ENCODE measurements at places on chromosomes 3 and 15.
A peak's percentile ranks its signal among the peaks of the same experiment; 100 is the strongest.

GRCh38 chr3:66229931-66230330, 9.1 kb downstream of the SLC25A26 start:
- no peak for DNase-seq

GRCh38 chr3:138197058-138197457, 10.0 kb downstream of the ARMC8 start:
- DNase-seq, result no peak

- no peak for DNase-seq
Measured at GRCh38 chr3:38588995-38589937, 60.2 kb downstream of the SCN5A start.

GRCh38 chr3:7518026-7518425, 657.1 kb downstream of the GRM7 start:
- no peak for DNase-seq

DNA sequence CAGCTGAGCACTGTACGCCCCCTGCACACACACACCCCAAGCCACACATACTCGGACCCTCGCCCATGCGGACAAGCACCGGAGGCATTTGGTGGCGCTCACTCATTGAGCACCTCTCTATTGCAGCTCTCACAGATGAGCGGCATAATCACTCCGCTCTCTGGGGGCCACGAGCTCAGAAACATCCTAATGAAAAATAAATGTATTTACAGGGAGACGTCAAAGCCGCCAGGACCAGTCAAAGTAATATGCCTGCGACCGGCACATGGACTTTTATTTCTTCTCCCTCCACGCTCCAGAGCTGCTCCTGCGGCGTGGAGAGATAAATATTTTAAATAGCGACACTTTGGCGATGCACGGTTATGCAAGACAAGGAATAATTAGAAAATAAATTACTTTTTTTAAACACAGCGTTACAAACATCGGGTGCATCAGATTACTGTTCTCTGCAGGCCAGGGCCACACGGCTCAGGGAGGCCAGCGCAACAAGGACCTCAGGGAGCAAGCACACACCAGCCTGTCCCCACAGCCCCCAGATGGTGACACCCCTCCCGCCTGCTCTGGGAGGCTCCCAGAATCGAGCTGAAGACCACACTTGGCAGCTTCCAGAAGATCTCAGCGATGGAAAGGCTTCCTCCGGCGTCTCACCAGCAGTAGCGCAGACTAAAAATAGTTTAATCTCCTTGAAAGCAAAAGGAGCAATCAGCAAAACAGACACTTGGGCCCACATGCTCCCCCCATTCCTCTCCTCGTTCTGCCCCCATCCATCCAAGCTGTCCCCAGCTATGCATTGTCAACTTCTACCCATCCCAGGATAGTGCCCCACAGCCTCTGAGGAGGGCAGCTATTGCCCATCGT, 48.0 kb downstream of the CACNA2D2 start:
- DNase-seq, result no peak

DNA sequence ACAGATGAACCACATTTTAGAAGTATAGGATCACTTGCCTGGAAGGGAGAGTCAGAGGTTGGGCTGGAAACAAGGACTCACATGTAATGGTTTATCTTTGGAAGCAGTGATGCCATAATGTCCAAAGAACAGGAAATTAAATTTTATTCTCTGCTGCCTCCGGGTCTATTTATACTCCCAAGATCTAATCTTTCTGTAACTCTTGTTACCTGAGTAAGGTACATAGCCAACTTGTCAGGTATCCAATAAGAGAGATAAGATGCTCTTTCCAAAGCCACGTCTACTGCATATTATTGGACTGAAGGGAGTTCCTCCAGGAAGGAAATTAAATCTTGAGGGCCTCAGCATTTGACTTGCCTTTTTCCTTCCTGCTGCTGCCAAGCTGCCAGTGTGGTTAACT, 71.0 kb downstream of the CRYGS start:
- DNase-seq, result no peak

GRCh38 chr3:159674583-159674982, 314.1 kb upstream of the IL12A start:
- no peak for DNase-seq

DNA sequence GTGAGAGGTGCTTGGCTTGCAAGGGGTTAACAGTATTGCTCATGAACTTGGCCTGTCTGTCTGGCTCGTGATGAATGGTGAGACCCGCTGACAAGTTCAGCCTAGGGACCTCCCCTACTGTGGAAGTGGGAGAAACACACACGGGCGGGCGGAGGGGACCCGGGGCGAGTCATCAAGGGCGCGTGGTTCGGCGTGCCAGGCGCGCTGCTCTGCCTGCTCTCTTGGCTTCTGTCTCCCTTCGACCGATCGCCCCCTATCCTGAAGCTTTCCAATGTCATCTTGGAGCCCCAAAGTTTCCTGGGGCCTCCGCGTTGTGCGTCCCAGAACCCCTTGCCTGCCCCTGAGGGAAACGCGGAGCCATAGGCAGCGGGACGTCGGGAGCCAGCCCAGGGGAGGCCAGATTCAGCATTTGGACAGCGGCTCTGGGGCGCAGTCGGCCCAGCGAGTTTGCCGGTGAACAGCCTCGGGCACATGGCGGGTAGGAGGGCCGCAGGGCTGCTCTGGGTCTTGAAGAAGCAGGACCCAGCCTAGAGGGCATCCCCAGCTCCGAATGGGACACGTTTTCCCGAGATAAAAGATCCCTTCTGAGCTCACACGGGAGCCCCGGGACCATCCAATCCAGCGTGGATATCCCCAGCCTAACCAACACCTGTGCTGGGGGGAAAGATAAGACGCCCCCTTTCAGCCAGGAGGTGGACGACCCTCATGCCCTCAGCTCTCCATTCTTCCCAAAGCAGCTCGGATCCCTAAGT, 27.0 kb upstream of the POLG start:
- DNase-seq, result peak; percentile 40

DNA sequence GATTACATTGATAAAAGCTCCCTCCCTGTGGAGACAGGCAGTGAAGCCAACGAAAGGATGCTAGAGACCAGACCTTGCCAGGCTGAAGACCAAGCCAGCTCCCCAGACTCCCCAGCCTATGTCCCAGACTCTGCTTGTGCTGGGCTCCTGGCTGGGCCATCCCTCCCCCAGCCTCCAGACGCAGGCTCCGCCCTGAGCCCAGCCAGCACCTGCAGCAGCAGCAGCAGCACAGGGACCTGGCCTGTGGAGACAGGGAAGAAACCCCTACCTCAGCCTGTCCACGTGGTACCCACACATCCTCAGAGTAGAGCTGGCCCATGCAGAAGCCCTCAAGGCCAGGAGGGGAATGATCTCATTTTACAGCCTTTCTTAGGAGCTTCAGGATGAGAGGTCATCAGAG, 13.3 kb downstream of the ANKRD63 start:
- no peak for DNase-seq

DNA sequence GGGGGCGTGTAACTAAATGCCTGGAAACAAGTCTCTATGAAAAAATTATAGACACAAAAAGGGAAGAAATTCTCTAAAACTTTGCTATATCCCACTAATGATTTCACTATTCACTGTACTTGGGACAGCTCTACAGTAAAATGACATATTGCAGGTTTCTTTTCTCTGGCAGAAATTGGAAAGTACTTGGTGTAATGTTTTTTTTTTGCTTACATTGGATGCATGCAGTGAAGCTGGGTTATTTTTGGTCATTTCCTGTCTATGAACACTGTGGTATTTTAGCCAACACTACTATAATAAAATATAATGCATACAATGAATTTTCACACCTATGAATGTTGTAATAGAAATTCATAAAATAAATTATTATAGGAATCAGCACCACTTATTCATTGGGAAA, 109.7 kb downstream of the LRRC49 start:
- no peak for DNase-seq

- no peak for DNase-seq
Measured at GRCh38 chr15:88493844-88494243, 26.3 kb downstream of the MRPS11 start.

- DNase-seq, result no peak
Measured at GRCh38 chr3:184231671-184232070, 2.3 kb downstream of the VWA5B2 start.

GRCh38 chr3:186772281-186772694, 11.1 kb upstream of the EIF4A2 start:
- no peak for DNase-seq

GRCh38 chr15:85443046-85443445, 62.6 kb downstream of the AKAP13 start:
- no peak for DNase-seq

GRCh38 chr15:86608461-86609205, 529.0 kb downstream of the AGBL1 start:
- DNase-seq, result no peak

GRCh38 chr15:100775581-100776185, 103.9 kb upstream of the ALDH1A3 start:
- no peak for DNase-seq

DNA sequence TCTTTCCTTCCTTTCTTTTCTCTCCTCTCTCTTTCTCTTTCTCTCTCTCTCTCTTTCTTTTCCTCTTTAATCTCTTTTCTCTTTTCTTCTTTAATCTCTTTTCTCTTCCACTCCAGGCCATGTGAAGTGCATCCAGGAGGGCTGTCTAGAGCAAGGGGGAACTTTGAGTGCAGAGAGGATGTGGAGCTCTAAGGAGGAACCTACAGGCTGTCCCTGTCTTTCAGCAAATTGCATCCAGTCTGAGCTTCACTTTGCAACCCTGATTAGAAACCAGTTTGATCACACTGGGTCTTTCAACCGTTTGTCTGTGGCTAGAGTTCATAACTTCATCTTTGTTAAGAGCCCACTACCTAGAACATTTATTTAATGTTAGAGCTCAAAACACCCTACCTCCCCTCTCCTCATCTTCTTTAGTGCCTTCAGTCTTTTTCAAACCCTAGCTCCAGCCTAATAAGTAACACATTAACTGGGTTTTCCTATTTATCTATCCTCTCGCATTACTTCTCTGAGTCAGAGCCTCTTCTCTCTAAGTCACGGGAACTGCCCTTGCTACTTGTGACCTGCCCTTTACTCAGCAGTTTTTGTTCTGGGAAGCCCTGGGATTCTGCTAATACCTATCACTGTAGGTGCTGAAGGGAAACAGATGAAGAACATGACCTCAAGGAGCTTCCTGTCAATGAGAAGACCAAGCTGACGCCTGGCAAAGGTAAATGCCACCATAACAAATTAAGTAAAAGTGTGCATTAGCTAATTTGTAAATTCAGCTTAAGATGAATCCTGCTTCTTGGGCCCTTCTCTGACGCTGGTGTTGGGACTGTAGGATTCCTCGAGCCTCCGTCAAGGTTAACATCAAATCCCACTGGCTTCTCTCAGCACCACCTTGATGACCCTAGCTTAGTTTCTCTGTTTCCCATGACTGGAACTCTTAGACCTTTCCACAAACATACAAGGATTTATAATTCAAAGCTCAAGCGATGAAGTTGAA, at the start of gene GCNT3:
Gene GCNT3, plus strand, starts transcription at position 508 of the 985 bp plus-strand sequence. CDS start 6,456 bp downstream, outside the sequence.
- DNase-seq, result no peak

DNA sequence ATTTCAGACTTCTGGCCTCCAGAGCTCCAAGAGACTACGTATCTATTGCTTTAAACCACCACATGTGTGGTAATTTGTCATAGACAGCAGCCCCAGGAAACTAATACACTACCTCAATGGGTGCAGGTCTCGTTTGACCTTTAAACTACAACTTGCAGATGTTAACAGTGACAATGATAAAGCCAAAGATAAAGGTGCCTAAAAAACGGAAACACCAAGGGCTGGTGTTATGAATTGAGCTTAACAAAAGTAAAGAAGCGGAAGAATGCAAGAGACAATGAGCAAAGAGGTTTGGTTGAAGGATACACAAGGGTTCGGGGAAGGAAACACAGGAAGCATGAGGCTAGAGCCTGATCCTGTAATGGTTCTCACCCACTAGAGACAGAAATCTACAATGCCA, 50.8 kb downstream of the RFTN1 start:
- peak; percentile 52 for DNase-seq

DNA sequence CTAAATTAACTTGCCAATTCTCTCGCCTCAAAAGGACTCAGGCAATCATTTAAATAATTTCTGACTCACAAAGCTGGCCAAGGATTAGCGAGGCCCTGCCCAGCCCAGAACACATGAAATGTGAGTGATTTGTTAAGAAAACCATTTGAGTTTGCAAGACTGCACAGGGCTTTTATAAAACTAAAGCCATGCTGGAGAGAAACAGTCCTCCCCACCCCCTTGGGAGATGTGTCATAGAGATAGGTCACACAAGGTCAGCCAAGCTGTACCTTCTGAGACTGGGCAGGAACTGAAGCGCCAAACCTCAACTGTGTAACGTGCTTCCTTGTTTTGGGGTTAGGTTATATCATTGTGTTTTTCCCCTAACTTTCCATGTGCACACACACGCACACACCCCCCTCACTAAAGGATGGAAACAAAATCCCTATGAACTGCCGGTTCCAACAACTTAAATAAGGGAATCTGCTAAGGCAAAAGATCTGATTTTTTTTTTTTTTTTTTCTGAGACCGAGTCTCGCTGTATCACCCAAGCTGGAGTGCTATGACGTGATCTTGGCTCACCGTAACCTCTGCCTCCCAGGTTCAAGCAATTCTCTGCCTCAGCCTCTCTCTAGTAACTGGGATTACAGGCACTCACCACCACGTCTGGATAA, 8.1 kb downstream of the SPATA12 start:
- DNase-seq, result peak; percentile 5

GRCh38 chr3:119731560-119732343, 28.9 kb downstream of the CFAP91 start:
- no peak for DNase-seq

- DNase-seq, result no peak
Measured at GRCh38 chr3:142275856-142276255, 50.5 kb upstream of the GK5 start.

DNA sequence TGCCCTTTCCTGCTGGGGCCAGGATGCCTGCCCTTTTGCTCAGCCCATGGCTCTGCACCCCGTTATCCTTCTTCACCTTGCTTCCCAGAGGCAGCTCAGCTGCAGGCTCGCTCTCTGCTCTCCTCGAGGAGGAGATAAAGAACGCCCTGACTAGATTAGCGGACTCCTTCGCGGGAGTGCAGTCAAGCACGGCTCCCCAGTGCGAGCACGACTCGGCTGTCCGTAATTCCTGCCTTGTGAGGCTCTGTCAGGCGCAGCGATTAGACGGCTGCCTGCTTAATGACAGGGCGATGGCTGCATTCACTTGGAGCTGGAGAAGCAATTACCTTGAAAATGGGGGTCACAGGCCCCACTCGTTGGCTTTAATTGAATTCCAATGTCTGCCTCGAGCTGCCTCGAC, 25.9 kb downstream of the TLE3 start:
- no peak for DNase-seq

- no peak for DNase-seq
Measured at GRCh38 chr3:117084277-117084676, 374.7 kb downstream of the TUSC7 start.

All from CD4-positive, alpha-beta T cell treated with Interleukin-4 for 4 hours (primary cell).